ENCODE measurements at places on chromosomes 2 and 18.

GRCh38 chr2:85698184-85698879 is 4.2 kb downstream of the GNLY start:
- DNase-seq: no peak

DNA sequence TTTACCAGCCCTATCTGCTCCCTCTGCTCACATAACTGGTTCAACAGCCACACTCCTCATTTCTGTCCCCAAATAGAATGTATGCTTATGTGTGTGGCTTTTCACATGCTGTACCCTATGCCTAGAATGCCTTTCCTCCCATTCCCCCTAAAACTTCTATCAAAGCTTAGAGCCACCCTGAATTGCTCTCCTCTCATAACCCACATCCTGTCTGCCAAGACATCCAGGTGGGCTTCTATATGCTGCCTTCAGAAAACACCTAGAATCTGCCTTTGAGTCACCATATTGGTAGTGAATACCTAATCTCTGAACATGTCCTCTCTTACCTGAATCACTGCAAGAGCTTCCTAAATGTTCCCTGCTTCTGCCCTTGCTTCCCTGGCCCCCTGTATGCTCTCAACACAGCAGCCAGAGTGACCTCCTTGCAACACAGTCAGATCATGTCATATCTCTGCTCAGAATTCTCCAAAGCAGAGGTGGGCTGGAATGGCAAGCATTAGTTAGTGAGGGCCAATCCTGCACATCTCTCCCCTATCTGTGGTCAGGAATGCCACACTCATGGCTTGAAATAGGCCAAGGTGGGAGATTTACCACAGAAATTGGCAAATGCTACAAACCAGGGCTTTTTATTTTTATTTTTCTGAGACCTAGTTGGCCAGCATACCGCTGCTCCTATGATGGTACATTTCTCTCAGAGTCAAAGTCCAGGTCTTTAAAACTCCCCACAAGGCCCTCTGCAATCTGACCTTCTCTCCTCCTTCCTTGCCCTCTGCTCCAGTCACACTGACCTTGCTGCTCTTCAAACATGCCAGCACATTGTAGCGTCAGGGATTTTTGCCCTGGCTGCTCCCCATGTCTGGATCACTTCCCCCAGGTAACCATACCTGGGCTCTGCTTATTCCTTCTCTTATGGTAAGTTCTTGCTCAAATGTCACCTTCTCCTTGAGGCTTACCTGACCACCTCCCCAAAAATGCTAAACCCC is 111.8 kb upstream of the STON1 start:
- DNase-seq: no peak

DNA sequence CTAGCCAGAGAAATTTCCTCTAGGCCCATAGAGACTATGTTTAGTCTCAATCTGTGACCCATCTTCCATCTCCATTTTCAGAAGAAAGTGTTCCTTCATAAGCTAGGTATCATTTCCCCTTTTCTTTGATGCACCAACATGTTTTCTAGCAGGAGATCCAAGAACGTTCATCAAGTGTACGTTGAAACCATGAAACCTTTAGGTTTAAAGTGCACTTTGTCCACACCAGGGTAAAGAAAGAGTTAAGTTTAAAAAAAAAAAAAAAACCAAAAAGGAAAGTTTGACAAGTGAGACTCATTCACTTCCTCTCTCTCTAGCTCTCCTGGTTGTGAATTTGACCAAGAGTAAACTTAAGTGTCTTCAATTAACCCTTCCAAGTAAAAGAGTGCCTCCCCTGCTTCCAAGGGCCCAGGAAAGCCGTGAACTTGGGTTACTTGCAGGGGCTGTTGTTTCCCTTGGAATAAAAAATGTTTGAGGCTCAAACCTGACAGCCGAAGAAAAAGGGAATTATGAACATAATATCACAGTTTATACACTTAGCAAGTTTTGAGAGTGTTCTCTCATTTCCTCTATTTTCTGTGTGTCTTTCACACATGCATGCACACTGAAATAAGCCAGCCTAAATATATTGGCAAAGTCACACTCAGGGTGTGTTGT is 56.7 kb downstream of the LBH start:
- DNase-seq: no peak

GRCh38 chr18:68229351-68229750 is 485.6 kb downstream of the TMX3 start:
- no peak for DNase-seq

GRCh38 chr18:28903306-28903705 is 726.4 kb upstream of the CDH2 start:
- DNase-seq: no peak

GRCh38 chr18:45653090-45653489 is 37.8 kb downstream of the SLC14A2 start:
- DNase-seq: no peak

DNA sequence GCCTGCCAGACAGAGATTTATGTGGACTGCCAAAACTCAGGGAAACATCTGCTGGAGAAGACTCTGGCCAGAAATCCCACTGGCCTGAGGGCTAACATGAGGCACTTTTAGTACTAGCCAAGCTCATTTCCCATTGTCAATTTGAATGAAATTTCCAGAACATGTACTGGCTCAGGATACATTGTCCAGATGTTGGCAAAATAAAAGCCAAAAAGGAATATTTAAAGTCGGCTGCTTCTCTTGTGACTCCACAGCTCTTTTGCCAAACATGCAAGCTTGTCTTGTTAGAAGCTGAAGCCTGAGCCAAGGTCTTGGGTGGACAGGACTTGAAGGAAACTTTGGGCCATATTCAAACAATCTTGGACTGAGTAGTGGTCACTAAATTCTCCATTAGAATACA is 215.5 kb downstream of the NCKAP5 start:
- DNase-seq: no peak

DNA sequence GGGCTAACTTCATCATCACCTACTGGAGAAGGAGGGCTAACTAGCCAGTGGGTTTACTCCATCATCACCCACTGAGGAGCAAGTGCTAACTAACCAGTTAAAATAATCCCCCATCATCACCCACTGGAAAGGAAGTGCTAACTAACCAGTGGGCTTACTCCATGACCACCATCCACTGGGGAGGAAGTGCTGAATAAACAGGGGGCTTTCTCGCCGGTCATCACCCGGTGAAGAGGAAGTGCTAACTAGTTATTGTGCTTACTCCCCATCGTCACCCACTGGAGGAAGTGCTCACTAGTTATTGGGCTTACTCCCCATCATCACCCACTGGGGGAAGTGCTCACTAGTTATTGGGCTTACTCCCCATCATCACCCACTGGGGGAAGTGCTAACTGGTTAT is 124.4 kb upstream of the SALL3 start:
- no peak for DNase-seq

- DNase-seq: no peak
Observed at GRCh38 chr18:68925268-68925667, 127.4 kb downstream of the CCDC102B start.

- DNase-seq: no peak
Observed at GRCh38 chr2:241932899-241933178, 63.3 kb downstream of the RTP5 start.

- DNase-seq: no peak
Observed at GRCh38 chr2:54672590-54673456, 50.6 kb upstream of the EML6 start.

GRCh38 chr2:60597346-60597745 is 43.9 kb upstream of the BCL11A start:
- DNase-seq: no peak

GRCh38 chr2:134491022-134491421 is 227.8 kb downstream of the TMEM163 start:
- no peak for DNase-seq

GRCh38 chr2:173136599-173136998 is 61.0 kb downstream of the MAP3K20 start:
- DNase-seq: no peak

GRCh38 chr2:202261531-202261930 is 4.0 kb upstream of the NOP58 start:
- no peak for DNase-seq

- no peak for DNase-seq
Observed at GRCh38 chr2:101534149-101534611, 59.3 kb upstream of the RFX8 start.

DNA sequence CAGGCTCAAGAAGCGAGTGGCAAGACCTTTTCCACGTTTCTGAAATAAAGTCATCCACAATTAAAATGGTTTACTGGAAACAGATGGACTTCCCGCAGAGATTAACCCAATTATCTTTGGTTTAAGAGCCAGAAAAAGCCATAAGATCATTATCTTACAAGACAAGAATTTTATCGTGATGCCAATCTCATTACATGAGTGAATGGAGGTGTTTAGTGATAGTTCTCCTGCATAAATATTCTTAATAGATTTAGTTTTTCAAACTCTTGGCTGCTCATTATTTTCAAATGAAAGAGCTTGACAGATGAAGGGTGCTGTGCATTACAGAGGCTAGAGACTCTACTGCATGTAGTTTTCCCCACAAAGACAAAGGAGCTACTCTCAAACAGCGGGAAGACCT is 1028.4 kb upstream of the PIK3C3 start:
- no peak for DNase-seq

- DNase-seq: no peak
Observed at GRCh38 chr2:49426996-49427395, 272.7 kb upstream of the FSHR start.

GRCh38 chr2:216034065-216034464 is 20.7 kb upstream of the MREG start:
- peak; percentile 29 for DNase-seq

DNA sequence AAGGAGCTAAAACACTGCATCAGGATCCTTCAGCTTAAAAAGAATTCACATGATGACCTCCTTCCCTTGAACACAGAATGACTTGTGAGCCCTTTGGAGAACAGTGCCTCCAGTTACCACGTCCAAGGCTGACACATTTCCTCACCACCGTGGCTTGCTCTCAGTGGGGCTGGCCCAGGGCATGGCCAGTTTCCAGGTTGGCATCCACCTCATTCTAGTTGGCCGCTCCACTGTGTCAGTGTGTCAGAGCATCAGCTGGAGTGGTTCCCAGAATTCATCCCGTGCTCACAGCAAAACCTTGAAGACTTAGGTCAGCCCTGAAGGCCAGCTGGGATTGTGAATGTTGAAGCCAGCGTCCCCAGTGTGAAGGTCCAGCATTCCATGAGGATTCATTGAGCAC is 158.5 kb downstream of the INSIG2 start:
- no peak for DNase-seq

- no peak for DNase-seq
Observed at GRCh38 chr2:18267501-18267900, 293.0 kb downstream of the RDH14 start.

DNA sequence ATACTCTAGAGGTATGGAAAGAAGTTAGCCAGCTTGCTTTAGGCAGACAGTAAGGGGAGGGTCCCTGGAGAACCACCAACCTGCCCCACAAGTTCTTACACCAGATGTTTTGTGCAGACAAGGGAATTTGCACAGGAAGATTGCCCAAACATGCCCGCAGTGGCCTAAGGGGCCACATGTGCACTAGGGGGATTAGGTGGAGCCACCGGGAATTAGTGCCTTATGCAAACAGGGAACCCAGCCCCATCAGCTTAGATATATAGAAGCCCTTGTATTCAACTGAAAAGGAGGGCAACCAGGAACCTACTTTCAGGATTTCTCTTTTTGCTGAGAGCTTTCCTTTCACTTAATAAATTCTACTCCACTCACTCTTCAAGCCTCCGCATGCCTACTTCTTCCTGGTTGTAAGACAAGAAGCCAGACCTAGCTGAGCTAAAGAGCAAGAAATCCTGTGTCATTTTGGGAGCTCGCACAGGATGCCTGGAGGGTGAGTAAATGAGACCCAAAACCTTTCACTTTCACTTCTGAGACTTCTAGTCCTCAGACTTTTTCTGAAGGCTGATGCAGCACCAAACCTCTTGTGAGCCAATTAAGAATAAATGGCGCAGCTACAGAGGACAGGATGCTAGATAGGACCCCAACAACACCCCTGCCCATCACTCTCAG is 146.3 kb downstream of the GCA start:
- DNase-seq: no peak

- peak; percentile 87 for DNase-seq
Observed at GRCh38 chr18:27094621-27095020, 90.5 kb downstream of the CHST9 start.

DNA sequence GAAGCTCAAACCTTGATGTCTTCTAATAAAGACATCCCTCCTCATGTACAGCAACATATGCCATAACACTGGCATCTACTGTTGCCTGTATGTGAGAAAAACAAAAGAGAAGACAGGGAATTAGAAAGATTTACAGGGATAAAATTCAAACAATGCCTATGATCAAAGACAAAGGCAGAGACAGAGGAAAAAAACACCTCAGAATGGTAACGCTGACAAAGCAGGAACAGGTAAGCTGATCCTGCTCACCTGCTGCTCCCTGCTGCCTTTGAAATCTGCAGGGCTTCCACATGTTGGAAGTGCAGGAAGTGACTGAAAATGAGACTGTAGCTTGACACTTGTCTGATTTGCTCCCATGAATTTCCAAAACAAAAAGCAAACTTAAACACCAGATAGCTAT is 90.2 kb upstream of the DNAJC10 start:
- DNase-seq: peak; percentile 96

- no peak for DNase-seq
Observed at GRCh38 chr2:71327916-71328315, 3.7 kb upstream of the ZNF638 start.

DNA sequence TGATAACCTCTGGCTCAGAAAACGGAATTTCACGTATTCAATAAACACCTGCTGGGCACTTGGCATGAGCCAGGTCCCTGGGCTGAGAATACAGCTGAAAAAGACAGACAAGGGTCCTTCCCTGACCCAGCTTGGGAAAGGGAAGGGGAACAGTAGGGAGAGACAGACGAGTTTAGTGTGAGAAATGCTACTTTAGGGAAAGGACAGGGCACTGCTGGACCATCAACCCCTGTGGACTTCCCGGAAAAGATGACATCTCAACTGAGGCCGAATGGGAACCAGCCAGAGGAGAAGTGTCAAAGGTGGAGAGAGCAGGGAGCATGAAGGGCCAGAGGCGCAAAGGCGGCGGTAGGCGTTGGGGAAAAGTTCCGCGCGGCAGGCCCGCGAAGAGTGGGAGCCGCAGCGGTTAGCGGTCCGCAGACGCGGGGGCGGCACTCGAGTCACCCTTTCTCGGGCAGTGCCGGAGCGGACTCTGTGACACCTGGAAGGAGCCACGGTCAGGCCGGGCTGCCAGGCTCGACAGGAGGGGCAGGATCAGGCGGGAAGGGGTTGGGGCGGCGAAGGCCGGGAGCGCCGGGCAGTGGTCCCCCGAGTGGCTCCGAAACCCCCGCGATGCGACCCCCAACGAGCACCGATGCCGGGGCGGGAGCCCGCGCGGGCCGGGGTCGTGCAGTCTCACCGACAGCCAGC is 519 bp downstream of the TEX261 start:
- no peak for DNase-seq

DNA sequence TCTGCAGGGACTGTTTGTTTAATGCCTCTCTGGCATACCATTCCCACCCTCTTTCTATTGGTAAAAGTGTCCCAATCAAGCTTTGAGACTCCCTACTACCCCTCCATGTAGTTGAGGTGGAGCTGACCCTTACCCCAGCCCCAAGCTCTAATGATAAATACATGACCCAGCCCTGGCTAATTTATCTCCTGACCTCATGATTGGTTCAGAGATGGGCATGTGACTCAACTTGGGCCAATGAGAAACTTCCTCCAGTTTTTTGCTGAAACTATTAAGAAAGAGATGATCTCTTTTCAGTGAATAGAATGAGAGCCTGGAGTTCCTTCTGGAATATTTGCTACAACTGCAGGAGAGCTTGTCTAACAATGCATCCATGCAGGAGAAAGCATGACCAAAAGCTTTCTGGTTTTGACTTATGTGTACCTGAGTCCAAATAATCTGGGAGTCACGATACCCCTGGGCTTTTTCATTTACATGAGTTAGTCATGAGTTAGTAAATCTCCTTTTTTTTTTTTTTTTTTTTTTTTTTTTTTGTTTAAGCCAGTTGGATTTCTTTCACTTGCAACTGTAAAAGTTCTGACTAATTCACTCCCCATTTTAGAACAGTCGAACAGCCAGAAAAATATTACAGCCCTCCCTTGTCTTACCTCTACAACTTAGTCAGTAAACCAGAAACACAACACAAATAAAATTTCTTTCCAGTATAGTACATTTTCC is 66.5 kb upstream of the TLK1 start:
- no peak for DNase-seq

Data from NCI-H748 treated with DMSO at 0.1 percent for 48 hours (cell line).